ENCODE measurements at places on chromosomes 2 and 18. TPM values are rescaled to one million over a fixed set of nuclear protein-coding genes. Genes with fewer than 3 reads are reported as not detected.

DNA sequence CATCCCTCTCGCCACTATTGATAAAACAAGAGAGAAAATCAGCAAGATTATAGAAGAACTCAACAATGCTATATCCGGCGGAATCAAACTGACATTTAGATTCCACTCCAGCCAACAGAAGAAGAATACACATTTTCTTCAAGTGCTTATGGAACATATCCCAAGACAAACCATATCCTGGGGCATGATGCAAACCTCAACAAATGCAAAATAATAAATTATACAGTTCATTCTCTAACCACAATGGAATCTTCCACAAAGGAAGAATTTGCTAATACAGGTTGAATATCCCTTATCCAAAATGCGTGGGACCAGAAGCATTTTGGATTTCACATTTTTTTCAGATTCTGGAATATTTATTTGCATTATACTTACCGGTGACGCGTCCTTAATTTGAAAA lies 51.4 kb upstream of the YPEL5 start:
- no peak for DNase-seq

Gene NDC80
- total RNA-seq: 1.5 TPM

DNA sequence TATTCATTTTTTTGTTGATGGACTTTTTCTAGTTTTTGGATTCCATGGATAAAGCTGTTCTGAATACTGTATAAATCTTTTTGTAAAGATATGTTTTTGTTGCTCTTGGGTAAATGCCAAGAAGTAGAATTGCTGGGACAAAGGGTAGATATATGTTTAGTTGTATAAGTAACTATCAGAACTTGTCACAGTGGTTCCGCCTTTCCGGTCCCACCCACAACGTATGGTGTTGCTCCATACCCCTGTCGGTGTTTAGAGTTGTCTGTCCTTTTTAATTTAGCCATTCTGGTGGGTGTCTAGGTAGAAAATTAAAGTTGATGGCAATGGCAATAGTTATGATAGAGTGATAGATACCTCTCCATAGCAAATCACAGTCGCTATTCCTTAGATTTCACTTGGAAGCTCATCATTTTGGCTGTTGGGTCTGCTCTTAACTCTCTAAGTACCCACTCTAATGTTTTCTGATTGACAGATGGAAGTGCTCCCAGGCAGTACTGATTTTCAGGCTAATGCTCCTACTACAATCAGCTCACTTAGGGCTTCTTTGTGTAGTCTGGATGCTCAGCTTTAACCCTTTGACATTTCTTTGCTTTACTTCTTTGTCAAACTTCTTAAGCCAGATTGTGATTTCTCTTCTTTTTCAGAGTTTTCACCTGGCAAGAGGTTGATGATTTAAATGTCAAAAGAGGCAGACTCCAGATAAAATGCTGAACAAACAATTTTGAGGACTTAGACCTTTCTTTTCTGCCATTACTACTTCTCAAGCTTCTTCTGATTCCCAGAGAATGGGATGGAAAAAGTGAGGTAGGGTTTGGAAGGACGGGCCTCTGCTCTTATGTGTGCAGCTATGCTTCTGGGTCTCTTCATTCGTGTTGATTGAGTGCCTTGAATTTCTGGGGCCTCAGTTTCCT lies 156.4 kb downstream of the AQP4 start:
- DNase-seq: no peak

DNA sequence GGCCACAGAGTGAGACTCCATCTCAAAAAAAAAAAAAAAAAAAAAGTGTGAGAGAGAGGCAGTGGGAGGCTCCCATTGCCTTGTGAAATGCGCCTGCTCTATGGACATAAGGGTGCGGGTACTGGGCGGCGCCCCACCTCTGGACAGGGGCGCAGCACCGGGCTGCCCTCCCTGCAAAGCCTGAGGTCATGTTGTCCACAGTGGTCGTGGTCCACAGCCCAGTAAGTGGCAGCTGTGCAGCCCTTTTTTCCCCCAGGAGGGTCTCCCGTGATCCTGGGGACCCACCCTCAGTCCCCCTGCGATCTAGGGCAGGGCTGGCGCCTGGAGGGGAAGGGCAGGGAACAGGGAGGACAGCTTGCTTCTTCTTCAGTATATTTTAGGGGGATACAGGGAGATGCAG lies 37.8 kb downstream of the LPIN1 start:
- DNase-seq: no peak

- DNase-seq: no peak
Observed at GRCh38 chr2:20013126-20013849, 820 bp upstream of the MATN3 start.

Gene CYS1
- 2.7 TPM for total RNA-seq

- no peak for DNase-seq
Observed at GRCh38 chr2:239002954-239003623, 155.2 kb downstream of the TWIST2 start.

Gene CHPF
- total RNA-seq: 91.2 TPM

Gene NOTO
- total RNA-seq: not detected

Gene POMC
- 8.6 TPM for total RNA-seq

DNA sequence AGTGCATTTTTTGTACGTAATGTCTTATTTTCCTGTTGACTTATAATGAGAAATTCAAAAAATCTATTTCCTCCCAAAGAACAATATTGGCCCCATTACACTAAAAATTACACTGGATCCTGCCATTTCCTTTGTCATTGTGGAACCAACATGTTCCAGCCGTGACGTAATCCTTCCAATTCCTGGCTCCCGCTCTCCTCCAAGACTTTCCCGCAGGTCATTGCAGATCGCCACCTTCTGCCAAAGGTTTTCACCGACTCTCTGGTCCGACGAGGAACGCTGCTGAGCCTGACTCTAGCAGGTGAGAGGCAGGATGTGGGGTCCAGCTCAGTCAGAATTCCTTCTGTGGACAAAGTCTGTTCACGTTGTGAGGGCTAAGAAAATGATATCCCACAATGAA lies 38.0 kb downstream of the PTGR3 start:
- no peak for DNase-seq

DNA sequence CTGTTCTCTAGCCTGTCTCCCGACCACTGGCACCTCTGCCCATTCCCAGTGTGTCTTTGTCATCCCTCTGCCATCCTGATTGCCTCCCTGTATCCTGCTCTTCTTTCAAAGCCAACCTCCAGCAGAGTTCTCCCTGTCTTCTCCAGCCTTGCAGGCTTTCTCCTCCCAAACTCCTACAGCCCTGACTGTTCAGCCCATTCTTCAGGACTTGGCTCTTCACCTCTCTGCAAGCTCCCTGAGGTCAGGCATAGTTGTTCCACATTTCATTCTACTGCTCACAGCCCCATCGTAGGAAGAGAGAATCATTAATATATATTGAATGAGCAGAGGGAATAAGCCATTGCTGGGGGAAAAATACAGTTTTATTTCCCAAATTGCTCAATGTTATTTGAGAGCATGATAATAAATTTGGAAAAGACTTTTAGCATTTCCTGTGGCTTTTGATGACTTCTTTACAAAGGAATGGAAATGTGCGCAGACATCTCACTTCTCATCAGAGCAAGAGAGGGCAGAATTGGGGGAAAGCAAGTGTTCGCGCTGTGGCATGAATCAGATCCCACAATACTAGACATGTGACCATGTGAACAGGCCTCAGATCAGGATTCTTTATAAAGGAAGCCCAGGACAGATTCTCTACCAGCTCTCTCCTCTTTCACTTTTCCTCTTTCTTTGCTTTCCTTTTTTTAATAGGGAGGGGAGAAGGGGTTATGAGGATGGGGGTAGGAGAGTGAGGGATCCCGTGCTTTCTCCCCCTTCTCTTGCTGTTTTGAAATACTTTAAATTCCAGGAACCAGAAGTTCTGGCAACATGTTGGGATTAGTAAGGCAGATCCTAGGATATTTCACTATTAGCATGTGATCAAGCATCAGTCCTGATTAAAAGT lies 37.4 kb downstream of the EPAS1 start:
- DNase-seq: no peak

- DNase-seq: no peak
Observed at GRCh38 chr2:172858473-172858745, 122.8 kb downstream of the RAPGEF4 start.

Gene EPB41L3
- 63.4 TPM for total RNA-seq

GRCh38 chr2:20578895-20579825 lies 71.7 kb downstream of the HS1BP3 start:
- DNase-seq: peak; percentile 75

- no peak for DNase-seq
Observed at GRCh38 chr2:192288295-192288694, 93.6 kb upstream of the TMEFF2 start.

Gene CHN1
- 27.2 TPM for total RNA-seq

DNA sequence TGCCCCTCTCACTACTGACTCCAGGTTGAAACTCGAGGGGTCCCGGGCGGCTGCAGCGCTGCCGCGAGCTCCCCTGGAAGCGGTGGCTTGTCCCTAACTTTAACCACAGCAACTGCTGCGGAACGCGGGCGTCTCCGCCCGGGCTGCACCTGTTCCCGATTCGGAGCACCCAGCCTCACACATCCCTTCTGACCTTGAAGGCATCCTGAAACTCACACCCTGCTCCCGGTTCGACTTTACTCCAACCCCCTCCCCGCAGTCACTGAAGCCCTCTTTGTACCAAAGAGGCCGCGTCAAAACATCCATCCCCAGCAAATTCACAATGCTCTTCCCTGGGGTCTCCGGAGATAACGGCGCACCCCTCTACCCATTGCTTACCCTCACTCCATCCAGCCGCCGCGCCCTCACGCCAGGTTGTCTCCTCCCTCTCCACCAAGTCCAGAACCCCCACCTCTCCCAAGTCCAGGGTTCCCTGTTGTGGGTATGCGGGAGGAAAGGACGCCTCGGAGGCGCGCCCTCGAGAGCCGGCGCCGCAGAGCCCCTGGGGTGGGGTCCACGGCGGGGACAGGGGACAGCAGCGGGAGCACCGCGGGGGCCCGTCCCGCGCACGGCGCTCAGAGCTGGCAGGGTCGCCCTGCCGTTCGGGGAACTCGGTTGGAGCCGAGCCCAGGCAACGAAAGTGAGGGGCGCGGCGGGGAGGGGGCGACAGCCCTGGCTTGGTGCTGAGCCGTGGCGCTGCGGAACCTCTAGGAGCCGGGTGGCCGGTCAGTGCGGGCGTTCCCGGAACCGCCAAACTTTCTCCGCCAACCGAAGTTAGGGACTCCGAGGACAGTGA lies 934 bp downstream of the MYO5B start:
- no peak for DNase-seq

- DNase-seq: no peak
Observed at GRCh38 chr18:36993068-36993467, 164.1 kb downstream of the KIAA1328 start.

GRCh38 chr2:49972699-49973098 lies 818.4 kb upstream of the FSHR start:
- no peak for DNase-seq

GRCh38 chr2:181419129-181419855 lies 37.9 kb upstream of the ITGA4 start:
- no peak for DNase-seq

DNA sequence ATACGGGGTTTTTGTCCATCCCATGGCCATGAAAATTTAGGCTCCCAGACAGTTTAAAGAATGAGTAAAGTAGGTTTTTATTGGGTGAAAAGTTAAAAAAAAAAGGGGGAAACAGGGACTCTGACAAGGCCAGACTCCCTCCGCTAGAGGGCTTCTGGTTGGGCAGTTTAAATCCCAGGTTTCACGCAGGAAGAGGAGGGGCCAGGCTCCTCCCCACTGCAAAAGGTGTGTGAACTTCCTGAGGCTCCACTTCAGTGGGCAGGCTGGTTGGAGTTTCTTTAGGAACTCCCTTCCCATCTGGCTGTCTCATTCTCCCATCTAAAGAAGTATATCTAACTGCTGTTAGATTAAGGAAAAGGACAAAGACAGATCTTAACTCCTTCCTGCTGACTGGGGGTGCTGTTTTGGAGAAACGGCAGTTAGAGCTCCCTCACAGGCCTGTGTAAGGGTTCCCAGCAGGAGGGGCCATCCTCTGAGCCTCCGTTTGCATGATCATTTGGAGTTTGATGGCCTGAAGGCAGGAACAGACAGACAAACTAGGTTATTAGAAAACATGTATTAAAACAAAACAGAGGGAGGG lies 1160.7 kb downstream of the CNTNAP5 start:
- no peak for DNase-seq

DNA sequence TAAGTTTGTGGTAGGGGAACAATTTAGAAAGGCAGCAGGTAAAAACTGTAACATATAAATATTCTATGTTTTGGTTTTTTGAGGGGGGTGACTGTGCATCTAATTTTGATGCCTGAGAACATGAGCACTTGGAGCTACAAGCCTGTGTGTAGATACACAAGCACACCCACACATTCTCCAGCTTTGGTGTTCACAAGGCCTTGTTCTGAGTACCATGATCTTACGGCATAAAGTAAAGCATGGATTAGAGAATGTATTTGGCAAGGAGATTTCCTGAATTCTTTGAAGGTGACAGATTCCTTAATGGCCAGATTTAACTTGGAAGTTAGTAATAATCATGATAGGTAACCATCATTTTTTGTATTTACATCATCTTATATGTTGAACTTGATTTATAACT lies 42.7 kb downstream of the MAP3K20 start:
- DNase-seq: no peak

Gene STARD6
- not detected for total RNA-seq

Gene FTCDNL1
- total RNA-seq: 2.9 TPM

DNA sequence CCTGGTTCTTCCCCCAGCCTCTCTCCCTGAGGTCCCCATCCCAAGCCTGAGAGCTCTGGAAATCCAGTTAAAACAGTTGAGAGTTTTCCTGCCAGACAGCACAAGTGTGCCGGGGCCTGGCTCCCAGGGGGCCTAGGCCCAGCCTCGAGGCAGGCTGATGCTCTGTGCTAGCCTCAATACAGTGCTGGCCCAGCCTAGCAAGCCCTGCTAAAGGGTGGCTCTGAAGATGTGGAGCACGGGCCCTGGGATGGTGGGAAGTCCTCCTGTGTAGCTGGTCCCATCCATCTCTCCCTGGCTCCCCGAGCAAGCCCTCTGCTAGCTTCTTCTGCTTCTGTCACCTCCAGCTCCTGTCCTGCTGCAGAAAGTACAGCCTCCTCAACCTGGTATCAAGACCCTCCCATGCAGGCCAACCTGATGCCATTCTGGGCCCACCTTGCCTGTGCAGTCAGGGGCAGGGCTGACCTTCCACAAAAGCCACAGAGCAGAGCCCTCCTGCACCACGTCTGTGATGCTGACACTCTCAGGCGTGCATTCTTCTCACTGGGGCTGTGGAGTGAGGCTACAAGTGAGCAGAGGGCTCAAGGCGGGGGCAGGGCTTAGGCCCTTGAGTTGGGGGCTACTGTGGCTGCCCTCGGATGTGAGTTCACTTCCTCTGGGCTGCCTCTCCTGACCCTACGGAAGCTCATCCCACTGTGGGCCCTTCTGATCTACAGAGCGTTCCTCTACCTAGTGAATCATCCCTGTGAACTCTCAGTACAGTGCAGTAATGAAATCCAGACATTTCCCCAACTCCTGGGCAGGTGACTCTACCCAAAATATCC lies 60.1 kb upstream of the LAPTM4A start:
- DNase-seq: no peak

Data from tibial nerve (tissue), 4 donors.